ENCODE measurements at places on chromosomes 16 and 17.
A peak's percentile ranks its signal among the peaks of the same experiment; 100 is the strongest.

GRCh38 chr17:42097691-42098631, at the start of gene ZNF385C:
Gene ZNF385C, minus strand, starts transcription at chr17:42098473. Its CDS starts 35,417 bp downstream, at chr17:42063056.
- DNase-seq, result no peak

DNA sequence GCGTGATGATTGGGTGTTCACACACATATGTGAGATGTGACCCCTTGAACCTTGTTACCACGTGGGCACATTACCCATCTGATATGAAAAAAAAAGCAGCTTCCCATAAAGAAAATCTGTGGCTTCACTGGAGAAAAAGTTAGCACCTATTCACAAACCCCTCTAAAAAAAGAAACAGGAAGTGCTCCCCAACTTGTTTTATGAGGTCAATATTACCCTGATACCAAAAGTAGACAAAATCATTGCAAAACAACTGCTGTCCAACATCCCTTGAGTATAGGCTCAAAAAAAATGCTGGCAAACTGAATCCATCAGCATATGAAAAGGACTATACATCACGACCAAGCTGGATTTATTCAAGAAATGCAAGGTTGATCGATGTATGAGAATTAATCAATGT, 99.7 kb upstream of the RBL2 start:
- DNase-seq, result no peak

DNA sequence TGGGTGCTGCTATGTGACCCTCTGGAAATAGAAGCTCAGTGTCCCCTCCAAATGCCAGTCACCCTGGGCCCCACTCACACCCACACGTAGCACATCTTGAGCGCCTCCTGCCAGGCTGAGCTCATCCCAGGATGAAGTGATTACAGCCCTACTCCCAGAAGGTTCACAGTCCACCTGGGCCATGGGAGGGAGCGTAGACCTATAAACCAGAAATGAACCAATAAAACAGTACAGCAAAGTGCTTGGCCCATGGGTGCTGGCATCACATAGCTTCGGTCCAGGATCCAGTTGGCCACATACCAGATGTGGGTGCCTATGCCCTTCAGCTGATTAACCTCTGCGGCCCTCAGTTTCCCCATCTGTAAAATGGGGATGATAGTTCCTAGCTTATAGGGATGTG, 2.2 kb upstream of the BICDL2 start:
- DNase-seq, result no peak

DNA sequence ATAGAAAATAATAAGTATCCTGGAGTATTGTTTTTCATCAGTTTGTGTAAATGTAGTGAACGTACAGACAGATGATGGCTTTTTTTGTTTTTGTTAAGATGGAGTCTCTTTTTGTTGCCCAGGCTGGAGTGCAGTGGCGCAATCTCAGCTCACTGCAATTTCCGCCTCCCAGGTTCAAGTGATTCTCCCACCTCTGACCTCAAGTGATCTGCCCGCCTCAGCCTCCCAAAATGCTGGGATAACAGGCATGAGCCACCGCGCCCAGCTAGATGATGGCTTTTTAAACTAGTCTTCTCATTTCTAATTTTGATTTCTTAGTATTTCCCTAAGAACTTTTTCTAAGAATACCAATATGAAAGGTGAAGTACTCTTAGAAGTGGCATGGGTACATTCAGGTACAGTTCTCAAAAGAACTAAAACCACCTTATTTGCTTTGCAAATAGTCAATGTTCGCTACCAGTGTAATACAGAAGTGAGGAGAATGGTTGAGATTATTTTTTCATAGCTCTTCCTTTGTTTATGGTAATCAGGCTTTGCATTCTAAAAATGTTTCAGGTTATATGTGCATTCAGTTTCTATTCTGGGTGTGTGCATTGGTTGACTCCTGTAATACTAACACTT, 34.2 kb downstream of the TTC19 start:
- DNase-seq, result no peak

DNA sequence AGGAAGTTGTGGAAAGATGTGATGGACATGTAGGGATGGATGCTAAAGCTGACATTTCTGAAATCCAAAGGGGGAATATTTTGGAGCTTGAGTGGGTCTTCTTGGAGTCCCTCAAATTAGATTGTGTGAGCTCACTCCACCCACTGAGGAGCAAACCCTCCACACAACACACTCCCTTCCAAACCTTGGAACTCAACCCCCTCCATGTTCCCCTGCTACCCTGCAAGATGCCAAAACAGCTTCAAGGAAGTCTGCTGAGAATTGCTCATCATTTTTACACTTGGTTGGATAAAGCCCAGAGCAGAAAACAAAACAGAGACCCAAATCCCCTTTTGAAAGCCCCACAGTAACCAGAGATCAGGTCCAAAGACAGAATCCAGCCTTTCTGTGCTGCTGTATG, 103.3 kb upstream of the ERCC4 start:
- DNase-seq, result no peak

- DNase-seq, result peak; percentile 81
These were observed at the start of gene THRA for GRCh38 chr17:40062329-40063186. Gene THRA, plus strand, starts transcription at chr17:40062965. Its CDS starts 11,524 bp downstream, at chr17:40074489.

DNA sequence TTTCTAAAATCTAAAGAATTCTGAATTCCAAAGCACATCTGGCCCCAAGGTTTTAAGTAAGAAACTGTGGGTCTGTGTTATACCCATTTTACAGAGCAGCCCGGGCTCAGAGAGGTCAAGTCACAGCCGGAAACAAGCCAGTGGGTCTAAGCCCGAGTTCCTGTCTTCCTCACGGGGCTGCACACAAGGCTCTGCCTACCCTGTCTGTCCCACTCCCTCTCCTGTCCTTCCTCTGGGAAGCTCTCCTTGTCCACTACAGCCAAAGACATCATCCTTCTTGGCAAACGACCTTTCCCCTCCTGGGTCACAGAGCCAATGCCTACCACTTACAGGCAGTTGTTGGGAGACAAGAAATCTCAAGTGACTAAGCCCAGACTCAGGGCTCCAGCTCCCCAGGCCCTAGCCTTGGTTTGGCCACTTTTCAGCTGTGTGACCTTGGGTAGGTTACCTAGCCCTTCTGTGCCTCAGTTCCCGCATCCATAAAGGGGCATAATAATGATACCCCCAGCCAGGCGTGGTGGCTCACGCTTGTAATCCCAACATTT, 55.6 kb upstream of the MAP3K14 start:
- peak; percentile 10 for DNase-seq

DNA sequence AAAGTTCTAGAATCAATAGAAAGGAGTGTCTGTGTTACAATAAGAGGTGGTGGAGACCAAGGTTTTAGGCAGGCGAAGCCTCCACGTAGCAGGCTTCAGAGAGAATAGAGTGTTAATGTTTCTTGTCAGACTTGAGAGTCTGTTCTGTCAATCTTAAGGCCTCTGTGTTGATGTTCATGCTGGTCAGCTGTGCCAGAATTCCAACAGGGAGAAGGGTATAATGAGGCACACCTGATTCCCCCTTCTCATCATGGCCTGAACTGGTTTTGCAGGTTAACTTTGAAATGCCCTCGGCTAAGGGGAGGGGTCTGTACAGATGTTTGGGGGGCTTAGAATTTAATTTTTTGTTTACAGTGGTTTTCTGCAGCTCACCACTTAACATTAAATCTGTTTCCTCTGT, 46.0 kb downstream of the RNF112 start:
- DNase-seq, result no peak

GRCh38 chr16:67486805-67487204, 3.5 kb upstream of the AGRP start:
- DNase-seq, result no peak

DNA sequence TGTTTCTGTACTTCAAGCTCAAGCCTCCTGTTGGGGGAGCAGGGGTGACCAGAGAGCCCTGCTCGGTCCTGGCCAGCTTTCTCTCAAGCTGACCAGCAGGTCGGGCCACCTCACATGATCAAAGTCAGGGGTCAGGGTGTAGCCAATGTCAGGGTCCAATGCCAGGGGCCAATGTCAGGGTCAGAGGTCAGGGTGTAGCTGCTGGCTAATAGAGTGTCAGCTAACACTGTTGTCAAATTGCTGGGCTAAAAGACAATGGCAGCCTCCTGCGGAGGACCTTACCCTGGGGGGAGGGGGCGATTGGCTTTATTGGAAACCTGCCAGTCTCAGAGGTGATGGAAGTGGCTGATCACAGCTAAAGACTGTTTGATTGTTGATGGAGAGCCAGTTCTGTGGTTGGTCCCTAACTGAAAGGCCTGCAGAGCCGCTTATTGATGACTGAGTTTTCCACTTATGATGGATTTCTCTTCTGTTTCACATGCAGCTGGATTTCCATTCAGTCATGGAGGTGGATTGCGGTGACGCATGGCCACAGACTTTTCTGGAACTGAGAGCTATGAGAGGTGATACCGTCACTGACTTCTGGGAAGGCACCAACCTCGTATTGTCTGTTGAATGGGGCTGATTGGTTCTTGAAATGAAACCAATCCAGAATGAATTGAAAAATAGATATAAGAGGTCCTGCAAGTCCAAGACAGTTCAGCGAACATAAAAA, 97.4 kb upstream of the ZFHX3 start:
- DNase-seq, result no peak

DNA sequence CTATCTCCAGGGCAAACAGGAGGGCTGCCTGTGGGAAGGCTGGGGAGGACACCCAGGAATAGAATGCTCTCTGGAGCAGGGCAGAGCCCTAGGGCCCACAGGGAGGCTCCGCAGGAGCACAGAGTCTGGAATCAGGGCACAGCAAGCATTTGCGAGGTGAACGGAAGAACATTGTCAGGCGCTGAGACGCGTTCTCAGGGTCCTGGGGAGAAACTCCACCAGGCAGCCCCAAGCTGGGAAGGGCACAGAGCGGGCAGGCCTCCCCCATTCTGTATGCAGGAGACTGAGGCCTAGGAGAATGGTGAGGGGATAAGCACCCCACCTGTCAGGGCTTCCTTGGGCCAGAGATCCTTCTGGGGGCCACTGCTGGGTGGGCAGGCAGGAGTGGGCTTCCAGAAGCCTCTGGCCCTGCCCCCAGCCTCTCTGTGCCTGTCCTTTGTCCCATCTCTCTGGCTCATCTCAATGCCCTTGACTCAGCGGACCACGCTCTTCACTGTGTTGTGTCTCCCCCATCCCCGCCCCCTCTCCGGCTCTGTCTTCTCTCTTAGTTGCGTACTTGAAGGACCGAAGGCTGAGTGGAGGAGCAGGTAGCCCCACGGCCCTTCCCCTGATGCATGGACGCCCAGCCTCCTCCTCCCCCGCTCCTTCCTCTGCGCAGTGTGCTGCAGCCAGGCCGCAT, 5.1 kb upstream of the SETD6 start:
- peak; percentile 29 for DNase-seq

DNA sequence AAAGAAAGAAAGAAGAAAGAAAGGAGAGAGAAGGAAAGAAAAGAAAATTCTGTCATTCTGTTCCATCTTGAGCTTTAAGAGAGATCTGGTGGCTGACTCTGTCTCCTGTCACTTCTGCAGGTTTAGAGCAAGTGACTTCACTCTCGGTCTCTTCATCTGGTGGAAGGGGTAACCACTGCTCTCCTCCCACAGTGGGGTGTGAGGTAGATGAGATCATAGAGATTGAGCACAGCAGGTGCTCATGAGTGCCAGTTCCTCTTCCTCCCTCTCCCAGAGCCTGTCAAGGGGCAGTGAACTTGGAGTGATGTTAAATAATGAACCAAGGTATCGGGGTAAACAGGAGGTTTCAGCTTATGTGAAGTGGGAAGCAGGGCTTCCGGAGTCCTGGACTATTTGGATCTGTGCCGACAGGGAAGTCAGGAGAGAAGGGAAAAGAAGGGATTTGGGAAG, 47.7 kb downstream of the BEAN1 start:
- DNase-seq, result no peak

- DNase-seq, result no peak
These were observed 70.7 kb downstream of the SLC39A11 start for GRCh38 chr17:73021771-73022170.

GRCh38 chr17:75909812-75910274, 5.2 kb upstream of the MRPL38 start:
- DNase-seq, result peak; percentile 70

DNA sequence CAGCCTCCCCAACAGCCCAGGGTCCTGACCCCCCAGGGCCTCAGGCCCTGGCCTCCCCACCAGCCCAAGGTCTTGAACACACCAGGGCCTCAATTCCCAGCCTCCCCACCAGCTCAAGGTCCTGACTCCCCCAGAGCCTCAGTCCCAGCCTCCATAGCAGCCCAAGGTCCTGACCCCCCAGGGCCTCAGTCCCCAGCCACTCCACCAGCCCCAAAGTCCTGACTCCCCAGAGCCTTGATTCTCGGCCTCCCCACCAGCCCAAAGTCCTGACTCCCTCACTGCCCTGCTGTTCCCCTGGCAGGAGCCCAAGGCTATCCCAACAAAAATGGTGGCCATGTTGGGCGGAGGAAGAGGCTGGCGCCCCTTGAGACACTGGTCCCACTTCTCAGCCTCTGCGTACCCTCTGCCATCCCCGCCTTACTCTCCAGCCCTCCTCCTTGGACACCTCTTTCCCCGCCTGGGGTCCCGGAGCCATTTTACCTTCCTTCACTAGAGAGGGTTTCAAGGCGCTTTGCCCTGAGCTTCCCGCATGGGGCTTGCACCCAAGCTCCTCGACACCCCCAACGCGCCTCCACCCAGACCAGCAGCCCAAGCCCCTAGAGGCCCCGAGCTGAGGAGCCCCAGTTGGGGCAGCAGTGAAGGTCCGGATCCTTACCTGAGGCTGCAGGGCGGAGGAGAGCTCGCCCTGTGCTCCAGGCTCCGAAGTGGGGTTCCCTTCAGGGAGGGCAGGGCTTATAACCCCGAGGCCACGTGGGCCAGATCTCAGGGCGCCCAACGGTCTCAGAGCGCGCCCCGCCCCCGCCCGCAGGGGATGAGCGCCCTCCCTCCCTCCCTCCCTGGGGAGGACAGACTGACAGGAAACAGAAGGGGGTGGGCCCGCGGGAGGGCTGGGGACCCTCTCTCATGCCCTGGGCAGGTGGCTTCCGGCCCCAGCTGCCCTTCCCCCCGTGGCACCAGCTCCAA, 3.5 kb upstream of the TSPOAP1 start:
- DNase-seq, result peak; percentile 43

DNA sequence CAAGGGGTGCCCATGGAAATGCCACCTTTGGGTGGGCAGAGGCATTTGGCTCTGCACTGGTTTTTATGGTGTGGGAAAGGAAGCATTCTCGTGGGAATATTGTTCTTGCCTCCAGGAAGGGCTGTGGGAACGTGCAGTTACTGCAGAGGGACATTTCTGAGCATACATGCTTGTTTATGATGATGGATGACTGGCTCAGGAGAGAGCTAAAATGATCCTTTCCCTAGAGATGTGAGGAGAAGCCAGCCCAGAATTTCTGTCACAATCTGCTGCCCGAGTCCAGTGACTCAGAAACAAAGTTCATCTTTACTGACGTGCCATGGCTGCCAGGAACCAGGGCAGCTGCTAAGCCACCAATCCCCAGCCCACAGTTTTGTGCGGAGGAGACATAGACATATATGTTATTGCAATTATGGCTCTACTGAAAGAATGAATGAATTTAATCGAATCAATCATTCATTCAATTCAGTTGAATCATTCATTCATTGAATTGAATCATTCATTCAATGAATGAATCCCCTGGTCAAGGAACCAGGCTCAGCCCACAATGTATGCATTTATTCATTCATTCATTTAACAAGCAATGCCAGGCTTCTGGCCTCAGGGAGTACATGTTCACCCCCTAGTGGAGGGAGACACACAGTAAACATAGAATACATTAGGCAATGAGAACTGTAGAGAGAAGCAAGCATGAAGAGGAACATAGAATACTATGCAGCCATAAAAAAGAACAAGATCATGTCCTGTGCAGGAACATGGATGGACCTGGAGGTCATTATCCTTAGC, 414.4 kb upstream of the HSBP1 start:
- DNase-seq, result no peak

GRCh38 chr16:27950206-27950887, 113.2 kb downstream of the GSG1L start:
- no peak for DNase-seq
